ENCODE measurements at places on chromosomes 4 and X.

DNA sequence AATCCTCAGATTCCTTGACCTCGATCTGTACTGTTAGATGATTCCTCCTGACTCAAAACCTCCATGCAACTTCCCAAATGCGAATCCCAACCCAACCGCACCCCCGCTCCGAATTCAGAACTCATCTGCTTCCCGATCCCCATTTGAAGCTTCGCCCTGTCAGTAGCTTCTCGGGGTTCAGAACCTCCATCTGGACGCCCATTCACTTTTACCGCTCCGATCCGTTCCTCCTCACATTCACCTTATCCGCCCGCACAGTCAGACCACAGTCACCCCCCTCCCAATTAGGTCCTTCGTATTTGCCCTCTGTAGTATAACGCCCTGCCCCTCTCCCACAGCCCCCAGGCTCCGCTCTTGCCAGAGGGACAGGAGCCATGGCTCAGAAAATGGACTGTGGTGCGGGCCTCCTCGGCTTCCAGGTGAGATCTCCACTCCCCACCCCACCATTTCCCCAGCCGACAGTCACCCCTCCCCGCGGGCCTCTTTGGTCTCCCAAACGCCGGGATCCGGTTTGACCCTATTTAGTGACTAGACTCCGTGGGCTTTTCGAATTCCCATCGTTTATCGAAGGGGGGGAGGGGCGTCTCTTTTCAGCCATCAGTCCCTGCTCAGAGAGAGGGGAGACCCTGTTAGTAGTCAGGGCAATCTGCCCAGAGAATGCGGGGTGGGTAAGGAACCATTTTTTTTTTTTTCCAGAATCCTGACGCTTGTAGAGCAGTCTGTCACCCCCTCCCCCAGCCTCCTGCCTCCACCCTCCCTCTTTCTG lies 691 bp downstream of the MAGED1 start:
- DNase-seq: no peak

DNA sequence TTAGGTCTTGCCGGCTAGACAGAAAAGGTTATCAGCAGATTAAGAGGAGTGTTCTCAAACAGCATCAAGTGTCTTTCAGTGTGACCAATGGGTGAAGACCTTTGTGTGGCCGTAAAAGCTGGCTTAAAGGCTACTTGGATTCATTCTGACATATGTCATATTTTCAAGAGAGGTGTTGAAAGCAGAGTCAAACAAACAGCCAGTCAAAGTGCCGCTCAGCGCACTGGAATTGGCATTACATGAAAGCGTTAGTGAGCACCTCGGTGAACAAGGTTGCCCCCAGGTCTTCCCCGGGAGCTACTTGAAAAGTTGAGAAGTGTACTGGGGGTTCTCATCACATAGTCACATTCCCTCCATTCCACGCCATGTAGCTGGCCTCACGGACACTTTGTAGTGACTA lies 148.9 kb downstream of the SOX3 start:
- no peak for DNase-seq

GRCh38 chrX:53337101-53337500 lies 55.7 kb upstream of the IQSEC2 start:
- DNase-seq: no peak

DNA sequence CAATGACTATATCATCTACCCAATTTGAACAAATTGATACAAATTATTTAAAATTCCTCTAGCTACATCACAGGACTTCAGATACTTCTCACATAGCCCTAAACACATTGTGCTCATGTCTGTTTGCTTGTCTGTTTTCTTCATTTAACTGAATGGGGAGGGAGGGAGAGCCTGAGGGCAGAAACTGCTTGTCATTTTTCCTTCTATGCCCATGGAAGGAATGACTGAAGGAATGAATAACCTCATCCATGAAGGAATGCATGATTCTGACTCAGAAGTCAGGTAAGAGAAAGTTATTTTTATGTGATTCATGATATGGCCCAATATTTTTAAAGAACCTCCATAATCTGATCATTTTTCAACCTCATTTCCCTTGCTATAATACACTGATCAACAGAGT lies 418.0 kb upstream of the PITX2 start:
- DNase-seq: no peak

- no peak for DNase-seq
These were observed at the start of gene SLC9B2 for GRCh38 chr4:103076747-103077347. SLC9B2 (minus strand) TSS chr4:103076761; CDS start chr4:103067550, 9,211 bp downstream.

GRCh38 chr4:173464481-173464880 lies 65.5 kb downstream of the HAND2 start:
- no peak for DNase-seq
